ENCODE measurements at places on chromosomes 3 and 15. TPM values are rescaled to one million over a fixed set of nuclear protein-coding genes. Genes with fewer than 3 reads are reported as not detected.
A peak's percentile ranks its signal among the peaks of the same experiment; 100 is the strongest.

GRCh38 chr3:8656240-8656639 is 11.6 kb upstream of the SSUH2 start:
- DNase-seq, result no peak

DNA sequence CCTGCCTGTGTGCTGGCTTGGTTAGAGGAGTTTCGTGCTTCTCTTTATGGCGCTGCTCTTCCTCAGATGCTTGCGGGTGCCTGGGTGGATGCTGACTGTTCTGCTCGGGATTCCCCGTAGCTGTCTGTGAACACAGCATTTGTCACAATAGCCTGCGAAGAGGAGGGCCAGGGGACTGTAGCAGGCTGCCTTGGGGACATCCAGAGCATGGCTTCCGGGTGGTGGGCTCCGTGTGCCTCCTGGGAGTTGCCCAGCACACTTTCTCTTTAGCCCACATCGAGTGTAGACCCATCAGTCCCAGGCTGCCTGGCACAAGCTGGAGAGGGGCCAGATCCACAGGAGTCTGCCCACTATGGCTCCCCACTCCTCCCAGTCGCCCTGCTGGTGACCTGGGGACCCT is 22.4 kb downstream of the LRRK1 start:
- no peak for DNase-seq

GRCh38 chr15:74196175-74196574 is 6.4 kb downstream of the STRA6 start:
- no peak for DNase-seq

DNA sequence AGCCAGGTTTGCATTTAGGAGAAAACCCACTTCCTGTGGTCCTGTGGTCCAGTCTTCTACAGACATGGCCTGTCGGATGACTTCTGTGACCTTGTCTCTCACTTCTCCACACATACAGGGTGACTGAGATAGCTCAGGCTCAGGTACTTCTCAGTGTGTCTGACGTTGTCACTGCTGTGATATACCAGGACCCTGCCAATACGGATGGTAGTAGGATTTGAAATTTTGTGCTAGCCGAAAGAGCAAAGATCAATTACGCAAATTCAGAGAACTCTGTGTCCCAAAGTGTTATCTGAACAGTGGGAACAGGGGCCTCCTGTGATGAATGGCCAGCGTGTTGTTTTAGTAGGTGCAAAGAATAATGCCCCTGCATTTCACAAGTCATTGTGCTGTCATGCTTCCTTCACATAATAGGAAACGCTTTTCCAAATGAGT is 128.9 kb downstream of the MCTP2 start:
- no peak for DNase-seq

DNA sequence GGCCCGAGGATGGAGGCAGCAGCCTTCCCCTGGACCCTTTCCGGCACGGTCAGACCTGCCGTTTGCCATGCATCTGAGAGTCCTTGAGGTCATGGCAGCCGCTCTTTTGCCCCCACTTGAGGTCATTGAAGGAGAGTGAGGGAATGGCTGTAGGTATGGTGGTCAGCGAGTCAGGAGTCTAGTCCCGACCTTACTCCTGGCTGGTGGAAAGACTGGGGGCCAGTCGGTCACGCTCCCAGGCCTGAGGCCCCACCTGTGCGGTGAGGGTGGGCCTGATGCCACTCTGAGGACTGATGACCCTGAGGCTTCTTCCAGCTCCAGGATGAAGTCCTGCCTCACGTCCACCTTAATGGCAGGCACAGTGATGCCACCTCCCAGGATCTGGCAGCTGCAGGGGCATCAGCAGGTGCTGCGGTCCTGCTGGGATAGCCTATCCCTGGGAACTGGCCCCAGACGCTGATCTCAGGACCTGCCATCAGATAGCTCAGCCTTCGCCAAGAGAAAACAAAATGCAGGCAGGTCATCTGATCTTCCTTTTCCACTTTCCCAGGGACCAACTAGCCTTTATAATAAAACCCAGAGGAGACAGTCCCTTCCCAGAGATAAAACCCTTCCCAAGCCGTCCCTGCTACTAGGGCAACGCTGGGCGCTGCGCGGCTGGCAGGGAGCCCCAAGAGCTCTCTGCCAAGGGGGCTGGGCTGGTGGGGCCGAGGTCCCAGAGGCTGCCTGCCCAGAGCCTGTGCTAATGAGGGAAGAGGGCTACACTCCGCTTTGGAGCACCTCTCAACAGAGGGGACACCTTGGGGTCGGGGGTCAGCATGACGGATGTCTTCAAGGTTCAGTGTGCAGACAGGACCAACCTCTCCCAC is 42.2 kb downstream of the TM2D3 start:
- DNase-seq, result no peak

DNA sequence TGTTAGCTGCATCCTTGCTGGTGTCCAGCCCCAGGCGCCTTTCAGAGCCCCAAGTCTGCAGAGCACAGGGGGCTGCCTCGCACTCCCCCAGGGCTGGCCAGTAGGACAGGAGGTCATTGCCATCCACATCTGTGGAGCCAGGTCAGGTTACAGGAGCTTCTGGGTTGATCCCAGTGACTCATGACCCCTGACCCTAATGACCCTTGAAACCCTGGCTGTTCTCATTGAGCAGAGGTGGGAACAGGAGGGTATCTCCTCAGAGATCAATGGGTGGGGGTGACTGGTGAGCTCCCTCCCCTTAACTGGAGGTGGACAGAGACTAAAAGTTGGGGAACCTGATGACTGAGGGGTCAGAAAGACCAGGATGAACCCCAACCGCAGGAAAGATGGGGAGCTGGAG is 6.1 kb upstream of the SLC26A6 start:
- DNase-seq, result no peak

DNA sequence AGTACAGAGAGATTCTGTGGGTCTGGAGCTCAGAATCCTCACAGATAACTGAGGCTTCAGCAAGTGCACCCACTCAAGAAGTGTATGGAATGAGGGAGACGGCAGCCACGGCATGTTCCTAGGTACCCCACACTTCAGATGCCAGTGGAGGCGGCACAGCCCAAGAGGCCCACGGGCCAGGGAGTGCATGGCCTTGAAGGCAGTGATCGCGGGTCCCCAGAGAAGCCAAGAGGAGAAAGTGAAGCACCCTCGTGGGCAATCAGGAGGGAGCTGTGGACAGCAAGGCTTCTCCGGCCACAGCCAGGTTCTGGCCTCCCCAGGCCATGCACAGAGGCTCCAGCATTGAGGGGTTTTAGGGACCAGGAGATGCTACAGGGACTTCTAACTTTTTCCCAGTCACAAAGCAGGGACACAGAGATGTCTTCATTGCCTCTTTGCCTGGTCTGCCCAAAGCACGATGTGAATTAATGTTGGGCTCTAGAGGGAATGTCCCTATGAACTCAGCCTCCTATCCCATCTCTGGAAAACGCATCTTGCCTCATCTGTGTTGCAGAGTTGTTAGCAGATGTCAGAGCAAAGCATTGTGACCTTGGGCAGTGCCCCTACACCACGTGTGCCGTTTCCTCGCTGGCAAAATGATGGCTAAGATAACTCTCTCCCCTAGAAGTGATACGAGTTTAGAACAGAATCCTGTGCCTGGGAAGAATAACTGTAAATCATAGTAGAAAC is 2.6 kb upstream of the MAP6D1 start:
- DNase-seq, result no peak

DNA sequence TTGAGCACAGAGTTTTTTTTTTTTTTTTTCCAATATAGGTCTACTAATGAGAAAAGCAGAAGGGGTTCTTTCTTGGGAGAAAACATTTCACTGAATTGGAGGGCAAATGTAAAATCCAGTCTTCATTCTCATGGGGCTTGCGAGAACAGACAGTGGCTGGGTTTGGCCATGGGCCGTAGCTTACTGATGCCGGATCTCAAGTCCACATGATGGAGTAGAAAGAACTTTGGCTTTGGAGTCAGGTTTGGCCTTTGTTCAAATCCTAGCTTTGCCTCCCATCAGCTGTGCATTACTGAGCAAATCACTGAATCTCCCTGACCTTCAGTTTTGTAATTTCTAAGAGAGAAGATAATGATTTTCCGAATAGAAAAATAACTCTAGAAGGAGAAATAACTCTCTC is 59.7 kb downstream of the LMCD1 start:
- DNase-seq, result no peak

DNA sequence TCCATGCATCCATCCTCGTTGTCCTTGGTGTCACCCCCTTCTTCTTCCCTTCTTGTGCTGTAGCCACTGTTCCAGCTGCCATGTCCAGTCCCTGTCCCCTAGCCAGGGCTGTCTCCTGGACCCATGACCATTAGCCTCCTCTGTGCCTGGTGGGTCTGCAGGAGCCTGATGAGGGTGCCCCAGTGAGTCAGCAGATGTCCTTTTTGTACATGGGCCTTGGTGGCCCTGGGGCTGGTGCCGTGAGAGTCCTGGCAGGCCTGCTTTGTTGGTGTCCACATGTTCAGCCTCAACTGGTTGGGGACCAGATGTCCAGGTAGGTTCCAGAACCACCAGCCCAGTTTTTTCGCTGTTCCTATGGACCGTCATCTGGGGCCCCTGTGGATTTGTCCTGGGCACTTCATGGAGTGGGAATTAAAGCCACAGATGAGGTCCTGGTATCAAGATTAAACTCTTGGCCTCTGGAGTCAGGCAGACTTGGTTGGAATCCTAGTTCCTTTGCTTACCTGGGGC is 66.1 kb downstream of the FBLN2 start:
- no peak for DNase-seq

DNA sequence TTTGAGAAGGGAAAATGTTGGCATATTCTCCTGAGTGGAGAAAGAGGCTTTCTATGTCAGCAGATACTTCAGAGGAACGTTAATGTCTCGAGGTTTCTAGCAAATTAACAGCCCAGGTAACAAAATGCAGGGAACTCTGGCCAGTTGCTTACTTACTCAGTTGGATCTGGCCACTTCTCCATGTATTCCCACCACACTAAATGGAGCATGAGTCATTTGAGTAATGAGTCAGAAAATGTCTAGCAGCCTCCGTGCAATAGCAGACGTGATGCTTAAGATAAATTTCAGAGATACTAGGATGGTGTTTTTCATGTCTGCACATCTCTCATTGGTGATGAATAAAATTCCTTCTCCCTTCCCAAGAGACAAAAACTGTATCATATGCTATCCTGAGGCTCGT is 671.5 kb downstream of the FHIT start:
- no peak for DNase-seq

DNA sequence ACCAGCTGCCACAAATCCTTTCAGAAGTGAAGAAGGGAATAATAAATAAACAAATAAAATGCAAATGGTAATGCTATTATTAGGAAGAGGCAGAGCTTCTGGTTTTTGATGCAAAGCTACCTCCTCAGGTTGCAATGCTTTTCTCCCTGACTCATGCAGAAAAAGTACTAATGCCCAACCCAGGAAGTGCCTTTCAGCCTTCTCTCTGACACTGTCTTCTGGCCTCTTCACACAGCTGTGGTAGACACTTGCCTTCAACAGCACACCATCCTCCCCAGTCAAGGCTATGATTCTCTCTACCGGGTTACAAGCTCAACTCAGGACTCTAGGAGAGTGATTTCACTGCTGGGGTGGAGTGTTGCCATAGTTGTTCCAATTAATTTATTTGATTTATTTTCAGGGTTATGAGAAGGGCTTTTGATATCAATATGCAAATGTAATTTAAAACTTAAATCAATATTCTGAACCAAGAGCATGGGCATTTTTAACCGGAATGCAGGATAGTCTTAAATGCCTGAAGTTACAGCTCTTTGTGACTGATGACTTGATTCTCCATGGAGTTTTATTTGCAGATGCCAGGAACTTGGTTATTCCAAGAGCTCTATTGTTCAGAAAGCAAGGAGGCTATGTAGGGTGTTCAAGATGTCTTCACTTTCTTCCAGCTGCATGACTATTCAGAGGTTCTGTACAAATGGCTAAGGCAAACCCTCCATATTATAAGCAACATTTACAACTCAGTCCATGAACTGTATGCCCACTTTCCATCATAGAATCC is 27.1 kb upstream of the GALNT15 start:
- DNase-seq, result peak; percentile 23

DNA sequence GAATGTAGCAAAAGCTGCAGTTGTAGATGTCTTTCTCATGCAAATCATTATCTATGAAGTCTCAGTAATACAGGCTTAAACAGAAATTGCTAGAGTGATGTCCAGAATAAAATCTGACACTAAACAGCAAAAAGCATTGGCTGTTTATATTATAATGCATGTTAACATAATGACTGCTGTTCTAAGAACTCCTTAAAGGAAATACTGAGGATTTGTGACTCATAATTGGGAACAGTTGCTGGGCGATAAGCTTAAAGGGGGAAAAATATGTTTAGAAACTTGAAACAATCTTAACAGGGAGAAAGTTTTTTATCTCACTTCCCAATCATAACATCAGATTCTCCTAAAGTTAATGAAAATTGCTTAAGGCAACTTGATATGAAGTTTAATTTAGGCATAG is 17.5 kb downstream of the TIPARP start:
- DNase-seq, result no peak

DNA sequence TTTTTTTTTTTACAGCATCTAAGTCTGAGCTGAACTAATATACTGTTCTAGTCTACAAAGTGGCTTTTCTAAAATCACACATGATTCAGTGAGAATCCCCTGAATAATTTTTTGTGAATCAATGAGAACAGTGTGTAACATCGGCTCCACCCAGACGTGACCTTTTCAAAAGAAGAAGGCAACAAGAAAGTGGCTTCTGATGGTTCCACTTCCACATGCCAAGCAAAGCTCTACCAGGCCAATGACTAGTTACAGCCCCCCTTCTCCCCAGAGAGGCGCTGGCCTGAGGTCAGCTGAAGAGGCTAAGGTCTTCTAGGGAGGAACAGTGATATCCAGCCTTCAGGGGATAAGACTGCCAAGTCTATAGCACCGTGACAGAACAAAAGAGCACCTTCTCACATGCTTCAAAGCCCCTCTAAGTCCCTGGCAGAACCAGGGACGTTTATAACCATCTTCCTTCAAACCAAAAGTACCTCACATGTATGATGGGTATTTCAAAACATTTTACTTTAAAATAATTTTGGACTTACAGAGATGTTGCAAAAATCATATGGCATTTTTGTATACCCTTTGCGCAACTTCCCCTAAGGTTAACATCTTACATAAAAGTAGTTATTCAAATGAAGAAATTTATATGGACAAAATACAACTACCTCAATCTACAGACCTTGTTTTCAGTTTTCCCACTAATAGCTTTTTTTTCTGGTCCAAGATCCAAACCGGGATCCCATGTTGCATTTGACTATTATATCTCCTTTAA is 177.9 kb downstream of the OSBPL10 start:
- no peak for DNase-seq

GRCh38 chr3:196334982-196335381 is 3.2 kb downstream of the TM4SF19 start:
- no peak for DNase-seq

Gene TADA3
- 41.5 TPM for total RNA-seq

Gene SLC41A3
- 104 TPM for total RNA-seq

Gene GATM
- 23.2 TPM for total RNA-seq

Gene CPNE4
- not detected for total RNA-seq

Gene PIAS1
- total RNA-seq, result 37.7 TPM

Gene TGM5
- under 0.01 TPM for total RNA-seq
